ENCODE measurements at places on chromosomes 5 and 9.

GRCh38 chr9:97366889-97367288 is 45.0 kb upstream of the TDRD7 start:
- DNase-seq: no peak

DNA sequence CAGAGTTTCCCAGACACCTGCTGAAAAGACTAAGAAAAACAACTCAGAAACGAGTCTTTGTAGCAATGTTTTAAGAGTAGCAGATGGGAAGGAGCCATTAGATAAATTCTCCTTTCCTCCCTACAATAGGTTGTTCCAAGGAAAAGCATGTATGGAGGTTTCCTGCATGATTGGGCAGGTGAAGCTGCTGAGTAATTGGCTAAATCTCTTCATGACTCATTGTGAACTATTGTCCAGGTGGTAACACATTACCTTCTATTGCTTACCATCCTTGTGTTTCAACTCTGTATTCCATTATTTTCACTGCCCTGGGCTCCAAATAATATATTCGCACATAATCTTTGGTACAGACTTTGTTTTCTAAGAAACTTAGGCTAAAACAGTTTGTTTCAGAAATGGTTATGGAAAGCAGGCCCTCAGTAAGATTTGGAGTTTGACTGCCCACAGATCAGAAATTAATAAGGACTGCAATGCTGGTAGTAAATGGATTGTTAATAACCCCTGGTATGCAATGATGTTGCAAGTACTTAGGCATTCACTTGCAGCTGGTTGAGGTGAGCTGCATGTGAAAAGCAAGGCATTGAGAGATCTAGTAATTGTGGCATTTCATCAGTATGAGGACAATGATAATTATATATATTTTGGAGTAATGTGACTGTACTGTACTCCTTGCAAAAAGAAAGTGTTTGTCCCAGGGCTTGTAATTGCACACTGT is 281.4 kb upstream of the VLDLR start:
- DNase-seq: no peak

DNA sequence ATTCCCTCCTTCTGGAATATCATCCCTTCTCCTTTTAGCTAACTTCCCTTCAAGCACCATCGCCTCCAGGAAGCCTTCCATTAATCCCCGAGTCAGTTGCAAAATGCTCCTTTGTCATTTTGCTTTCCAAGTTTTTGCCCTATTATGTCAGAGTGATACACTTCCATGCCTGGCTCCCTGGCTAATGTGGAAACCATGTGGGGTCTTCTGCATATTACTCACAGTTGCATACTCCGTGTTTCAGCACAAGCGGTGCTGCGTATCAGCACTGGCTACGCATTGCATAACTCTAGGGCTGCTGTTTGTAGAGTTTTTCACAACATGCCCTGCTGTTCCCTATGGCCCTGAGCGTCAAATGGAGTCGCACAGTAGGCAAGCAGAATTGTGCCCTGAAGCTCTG is 1.9 kb downstream of the TEX53 start:
- no peak for DNase-seq

DNA sequence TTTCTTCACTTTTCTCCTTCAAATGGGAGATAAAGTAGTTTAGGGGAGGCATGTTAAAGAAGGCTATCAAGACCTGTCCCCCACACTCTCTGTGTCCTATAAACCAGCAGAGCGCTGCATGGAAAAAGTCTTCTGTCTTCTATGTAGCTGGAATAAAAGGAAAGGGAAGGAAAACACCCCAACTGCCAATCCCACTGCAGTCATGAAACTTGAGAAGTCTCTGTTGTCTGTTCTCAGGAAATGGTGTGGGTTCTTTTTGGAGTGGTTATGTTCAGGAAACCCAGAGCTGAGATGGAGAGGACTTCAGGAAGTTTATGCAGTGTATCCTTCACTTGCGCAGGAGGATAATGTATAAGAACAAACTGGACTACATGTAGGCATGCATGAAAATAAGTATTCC is 274.3 kb downstream of the GAS1 start:
- DNase-seq: no peak

GRCh38 chr9:27447031-27447683 is 76.9 kb upstream of the IFNK start:
- no peak for DNase-seq

DNA sequence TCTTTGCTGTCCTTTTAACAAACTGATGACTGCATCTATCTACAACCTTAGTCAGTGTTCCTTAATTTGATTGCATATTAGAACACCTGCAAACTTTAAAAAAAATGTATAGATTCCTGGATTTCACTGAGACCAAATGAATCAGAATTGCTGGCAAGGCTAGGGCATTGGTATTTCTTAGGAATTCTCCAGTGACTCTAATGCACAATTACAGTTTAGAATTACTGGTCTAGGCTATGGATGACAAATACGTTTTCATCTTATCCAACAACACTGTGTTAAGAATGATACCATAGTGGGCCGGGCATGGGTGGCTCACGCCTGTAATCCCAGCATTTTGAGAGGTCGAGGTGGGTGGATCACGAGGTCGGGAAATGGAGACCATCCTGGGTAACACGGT is 545.9 kb upstream of the RIOK2 start:
- DNase-seq: no peak

DNA sequence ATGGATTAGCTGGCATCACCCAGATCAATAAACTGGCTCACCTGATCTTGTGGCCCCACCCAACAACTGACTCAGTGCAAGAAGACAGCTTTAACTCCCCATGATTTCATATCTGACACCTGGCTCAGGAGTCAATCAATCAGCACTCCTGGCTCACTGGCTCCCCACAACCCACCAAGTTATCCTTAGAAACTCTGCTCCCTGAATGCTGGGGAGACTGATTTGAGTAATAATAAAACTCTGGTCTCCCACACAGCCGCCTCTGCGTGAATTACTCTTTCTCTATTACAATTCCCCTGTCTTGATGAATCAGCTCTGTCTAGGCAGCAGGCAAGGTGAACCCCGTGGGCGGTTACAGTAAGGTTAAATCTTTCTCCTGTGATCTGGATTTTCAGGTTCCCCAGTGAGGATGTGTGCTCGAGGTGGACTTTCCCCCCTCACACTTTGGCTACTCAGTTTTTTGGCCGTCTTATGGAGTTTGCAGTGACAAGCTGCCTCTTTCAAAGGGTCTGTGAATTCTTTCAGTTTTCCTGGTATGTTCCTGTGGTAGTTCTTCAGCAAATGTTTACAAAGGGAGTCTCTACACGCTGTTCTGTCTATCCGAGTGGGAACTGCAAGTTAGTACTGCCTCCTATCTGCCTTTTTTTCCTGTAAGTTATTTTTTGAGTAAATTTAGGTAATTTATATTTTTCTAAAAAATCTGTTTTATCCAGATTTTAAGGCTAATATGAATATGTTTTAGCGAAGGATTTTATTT is 500.2 kb upstream of the NUDT12 start:
- no peak for DNase-seq

DNA sequence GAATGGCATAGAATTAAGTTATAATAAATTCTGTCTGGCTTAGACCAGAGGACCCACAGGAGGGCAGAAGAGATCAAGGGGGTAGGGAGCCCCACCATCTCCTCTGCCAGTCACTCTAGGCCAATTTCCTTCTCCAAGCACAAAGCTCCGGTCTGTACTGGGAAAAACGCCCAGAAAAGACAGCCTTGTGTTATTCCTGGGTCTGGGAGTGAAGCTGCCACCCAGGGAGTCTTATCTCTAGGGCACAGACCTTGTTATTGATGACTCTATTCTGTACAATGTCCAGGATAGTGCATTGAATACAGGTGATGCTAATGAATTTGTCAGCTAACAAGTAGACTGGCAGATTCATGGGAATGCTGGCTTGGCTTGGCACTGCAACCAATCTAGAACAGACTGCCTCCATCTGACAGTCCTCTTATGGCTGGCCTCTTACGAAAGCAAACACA is 60.7 kb downstream of the MED27 start:
- DNase-seq: peak; percentile 31

DNA sequence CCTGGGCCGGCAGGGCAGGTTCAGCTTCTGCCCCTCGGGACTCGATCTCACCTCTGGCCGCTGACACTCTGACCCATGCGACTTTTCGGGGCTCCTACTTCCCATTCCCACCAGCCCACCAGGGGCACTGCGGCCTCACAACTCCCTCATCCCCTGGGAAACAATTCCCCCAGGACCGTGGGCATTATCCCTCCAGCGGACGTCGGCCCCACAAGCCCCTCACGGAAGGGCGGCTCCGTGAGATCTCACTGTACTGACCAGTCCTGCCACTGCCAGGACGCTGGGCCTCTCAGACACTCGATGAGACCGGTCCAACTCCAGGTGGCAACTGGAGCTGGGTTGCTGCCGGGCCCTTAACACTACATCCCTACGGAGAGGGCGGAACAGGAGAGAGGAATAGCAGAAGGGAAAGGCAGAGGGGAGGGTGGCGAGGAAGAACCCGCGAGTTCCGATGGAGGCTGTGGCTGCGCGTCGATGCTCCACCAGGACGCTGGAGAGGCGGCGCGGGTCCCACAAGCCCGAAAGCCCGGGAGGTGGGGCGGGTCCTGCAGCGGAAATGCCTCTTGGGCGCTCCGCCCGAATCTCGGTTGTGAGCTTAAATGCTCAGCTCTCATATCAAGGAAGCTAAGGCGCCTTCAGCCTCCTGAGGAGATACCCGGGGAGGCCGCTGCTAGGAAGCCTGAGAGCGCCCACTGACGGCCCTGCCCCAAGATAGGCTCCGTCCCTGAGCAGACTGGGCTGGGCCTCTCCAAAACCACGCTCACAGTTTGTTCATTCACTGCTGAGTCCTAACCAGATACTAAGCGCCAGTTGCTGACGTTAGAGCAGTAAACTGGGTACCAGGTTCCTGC is 36.3 kb downstream of the VCP start:
- DNase-seq: no peak

DNA sequence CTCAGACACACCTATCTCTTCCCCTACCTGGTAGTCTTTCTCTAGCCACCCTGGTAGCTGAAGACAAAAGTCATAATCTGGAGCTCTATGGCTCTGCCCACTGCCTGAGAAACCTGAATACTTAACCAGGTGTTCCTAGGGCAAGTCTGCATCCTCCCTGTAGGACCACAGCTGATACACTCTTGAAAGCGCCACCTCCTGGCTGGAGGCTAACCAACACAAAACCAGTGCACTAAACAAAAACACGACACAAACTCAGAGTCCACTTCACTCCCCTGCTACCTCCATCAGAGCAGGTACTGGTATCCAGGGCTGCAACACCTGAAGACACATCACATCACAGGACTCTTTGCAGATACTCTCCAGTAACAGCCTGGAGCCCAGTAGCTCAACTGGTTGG is 84.6 kb upstream of the ANXA1 start:
- no peak for DNase-seq

DNA sequence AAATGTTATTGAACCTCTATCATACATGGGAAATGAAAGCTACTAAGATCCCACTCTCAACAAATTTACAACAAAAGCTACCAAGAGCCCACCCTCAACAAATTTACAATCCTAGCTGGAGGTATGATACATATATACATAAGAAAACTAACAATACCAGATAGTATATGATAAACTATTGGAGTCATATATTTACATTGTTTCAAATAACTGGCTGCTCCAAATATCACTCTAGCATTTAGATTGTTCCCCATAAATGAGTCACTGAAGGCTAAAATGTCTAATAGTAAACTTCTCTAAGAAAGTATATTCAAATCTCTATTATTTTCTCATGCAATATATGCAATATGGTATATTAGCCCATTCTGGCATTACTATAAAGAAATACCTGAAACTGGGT is 151.1 kb downstream of the TMEM161B start:
- no peak for DNase-seq

DNA sequence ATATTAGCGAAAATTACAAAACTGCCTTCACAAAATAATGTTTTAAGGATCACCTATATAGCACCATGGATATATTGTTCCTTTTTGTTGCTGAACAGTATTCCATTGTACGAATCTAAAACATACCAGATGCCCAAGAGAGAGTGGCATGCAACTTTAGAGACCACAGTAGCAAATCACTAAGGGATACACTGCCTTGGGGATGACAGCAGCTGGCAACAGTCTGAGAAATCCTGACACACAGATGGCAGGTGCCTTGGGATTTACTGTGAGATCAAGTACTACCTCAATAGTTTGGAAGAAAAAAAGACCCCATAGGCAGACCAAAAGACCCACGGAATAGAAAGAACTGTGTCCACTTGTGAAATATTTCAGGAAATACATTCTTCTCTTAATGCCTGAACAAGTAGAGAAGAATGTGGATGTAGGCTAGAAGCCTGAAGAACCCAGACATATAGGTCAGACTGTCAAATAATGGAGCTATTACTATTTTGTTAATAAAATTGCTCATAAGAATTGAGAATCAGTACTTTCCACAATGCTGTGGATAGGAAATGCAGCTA is 53.4 kb downstream of the PLPP1 start:
- DNase-seq: no peak

GRCh38 chr5:31122998-31123951 is 70.2 kb upstream of the CDH6 start:
- no peak for DNase-seq

DNA sequence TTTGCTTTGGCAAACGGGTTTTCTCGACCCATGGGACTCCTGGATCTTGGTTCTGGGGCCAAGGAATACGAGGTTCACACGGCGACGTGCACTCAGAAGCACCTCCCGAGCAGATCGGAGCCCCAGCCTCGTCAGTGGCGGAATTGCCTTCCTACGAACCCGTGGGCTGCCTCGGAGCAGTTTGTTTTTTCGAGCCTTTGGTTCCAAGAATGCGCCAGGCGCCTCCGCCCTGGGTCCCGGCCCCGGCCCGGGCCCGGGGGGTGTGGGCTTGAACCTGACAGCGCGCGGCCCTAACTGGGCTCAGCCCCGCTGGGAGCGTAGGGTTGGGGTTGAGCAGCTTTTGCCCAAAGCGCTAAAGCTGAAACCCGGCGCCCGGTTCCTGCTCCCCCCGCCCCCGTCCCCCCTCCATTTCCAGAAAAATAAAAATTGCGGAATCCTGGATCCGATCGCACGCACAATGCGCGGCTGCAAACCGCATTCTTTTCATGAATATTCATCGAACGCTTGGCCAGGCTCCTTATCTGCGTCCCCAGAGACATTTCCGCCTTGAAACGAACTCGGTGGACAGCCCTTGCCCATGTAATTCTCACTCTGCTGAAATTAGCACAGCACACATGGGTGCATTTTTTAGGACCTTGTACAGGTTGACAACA is 1.0 kb downstream of the BASP1 start:
- DNase-seq: no peak
